ENCODE measurements at places on chromosomes 16 and 17. TPM values are rescaled to one million over a fixed set of nuclear protein-coding genes. Genes with fewer than 3 reads are reported as not detected.

Gene CD300H
- polyA plus RNA-seq = not detected

Gene HASPIN
- polyA plus RNA-seq = 2.6 TPM

Gene CCP110
- 28.2 TPM for polyA plus RNA-seq

Gene NPIPB8
- polyA plus RNA-seq = not detected

Gene NBR1
- 118 TPM for polyA plus RNA-seq
